ENCODE measurements at places on chromosomes 12 and 14.

DNA sequence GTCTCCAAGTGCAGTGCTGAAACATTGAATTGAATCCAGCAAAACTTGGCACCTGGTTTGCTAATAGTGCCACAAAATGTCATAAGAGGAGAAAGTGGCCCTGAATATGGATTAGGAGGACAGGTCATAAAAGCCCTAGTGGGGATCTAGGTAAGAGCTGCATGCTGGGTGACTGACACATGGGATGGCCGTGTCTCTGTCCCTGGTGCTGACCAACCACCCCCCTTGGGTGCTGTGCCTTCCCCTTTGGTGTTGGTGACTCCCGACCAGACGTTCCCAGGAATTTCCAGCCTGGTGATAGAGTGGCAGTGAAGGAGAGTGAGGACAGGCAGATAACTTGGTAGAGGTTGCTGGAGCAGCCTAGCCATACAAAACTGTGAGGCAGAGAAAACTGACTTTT lies 142.8 kb downstream of the VRK1 start:
- DNase-seq = no peak

DNA sequence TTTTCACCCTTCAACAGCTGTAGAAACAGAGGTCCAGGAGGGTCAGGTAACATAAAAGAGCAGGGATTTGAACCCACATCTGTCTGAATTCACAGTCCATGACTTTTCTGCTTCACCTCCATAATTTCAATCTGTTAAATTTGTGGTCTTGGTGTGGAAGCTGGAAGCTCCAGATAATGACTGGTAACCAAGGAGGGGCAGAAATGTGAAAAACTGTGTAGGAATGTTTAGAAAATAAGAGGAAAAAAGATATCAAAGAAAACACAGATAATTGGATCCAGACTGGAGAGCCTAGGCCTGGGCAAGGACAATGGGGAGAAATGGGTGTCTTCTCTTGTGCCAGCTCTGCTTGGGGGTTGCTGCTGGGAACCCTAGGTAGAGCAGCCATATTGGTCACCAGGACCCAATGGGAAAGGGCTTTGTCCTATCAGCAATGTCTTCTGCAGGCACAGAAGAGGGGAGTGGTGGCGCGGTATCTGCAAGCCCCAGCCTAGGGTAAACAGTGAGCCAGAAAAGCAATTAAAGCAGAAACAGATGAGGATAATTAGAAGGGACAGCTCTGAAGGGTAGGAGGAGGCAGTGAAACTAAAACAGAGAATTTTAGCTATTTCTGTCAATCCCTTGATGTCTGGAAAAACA lies 54.3 kb upstream of the CCDC91 start:
- DNase-seq = no peak

DNA sequence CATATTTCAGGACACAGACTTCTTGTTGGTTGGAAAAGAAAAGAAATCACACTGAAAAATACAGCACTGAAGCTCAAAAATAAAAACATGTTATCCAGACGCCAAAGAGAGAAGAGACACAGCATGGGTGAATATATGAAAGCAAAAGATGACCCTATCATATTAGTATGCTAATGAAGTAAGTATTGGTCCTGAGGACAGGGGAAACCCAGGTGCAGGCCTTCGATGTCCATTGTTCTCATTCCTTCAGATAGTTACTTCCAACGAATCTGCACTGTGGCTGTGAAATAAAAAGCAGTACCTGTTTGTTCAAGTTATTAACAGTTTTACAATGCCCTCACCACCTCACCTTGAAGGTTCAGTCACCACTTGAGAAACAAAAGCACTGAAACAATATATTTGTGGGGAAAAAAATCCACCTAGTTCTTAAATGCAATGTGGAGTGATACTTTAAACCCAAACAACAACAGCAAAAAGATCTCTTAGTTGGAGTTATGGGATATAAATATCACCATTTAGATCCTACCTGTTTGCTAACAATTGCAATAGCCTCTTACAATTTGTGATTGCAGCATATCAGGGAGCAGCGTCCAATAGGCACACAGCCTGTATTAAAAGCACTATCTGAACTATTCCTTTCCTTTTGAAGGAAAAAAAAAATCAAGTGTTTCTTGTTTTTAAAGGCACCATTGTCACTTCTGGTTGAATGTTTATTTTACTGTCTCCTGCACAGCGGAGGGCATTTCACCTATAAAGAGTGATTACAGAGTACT lies 188.1 kb downstream of the BCAT1 start:
- no peak for DNase-seq

- no peak for DNase-seq
Observed at GRCh38 chr14:76656592-76656991, 104.7 kb upstream of the VASH1 start.

- no peak for DNase-seq
Observed at GRCh38 chr12:79891506-79892162, 43.3 kb downstream of the PPP1R12A start.

DNA sequence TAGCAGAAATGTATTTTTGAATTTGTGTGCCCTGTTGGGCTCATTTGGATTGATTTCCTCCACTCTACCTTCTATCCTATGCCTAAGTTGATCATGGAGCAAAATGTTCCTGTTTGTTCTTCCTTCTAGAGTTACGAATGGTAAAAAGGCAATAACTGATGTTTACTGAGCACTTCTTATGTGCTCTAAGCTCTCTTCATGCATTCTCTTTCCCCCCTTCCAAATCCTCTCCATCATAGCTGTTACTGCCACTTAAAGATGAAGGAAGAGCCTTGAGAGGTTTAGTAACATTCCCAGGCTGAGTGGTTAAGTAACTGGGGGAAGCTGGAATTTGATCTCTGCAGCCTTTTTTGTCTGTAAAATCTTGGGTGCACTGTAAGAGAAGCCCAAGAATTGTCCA lies 60.1 kb downstream of the CHST11 start:
- no peak for DNase-seq

DNA sequence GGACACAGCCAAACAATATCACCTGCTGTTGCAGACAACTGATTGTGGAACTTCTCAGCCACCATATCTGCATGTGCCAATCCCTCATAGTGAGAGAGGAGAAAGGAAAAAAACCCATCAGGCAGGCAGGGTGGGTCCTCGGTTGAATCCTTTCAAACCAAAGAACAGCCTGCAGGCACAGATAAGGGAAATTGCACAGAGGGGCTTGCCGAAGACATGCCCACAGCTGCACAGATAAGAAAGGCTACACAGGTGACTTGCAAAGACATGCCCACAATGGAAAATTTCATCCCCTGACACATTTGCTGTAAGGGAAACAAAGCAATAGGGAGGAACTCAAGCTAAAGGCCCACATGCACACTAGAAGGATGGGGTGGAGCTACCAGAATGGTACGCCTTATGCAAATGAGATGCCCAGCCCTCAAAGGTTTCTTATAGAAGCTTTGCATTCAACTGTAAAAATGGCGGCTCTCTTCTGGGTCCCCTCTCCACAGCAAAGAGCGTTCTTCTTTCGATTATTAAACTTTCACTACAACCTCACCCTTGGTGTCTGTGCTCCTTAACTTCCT lies 170.0 kb upstream of the TMPO start:
- no peak for DNase-seq

DNA sequence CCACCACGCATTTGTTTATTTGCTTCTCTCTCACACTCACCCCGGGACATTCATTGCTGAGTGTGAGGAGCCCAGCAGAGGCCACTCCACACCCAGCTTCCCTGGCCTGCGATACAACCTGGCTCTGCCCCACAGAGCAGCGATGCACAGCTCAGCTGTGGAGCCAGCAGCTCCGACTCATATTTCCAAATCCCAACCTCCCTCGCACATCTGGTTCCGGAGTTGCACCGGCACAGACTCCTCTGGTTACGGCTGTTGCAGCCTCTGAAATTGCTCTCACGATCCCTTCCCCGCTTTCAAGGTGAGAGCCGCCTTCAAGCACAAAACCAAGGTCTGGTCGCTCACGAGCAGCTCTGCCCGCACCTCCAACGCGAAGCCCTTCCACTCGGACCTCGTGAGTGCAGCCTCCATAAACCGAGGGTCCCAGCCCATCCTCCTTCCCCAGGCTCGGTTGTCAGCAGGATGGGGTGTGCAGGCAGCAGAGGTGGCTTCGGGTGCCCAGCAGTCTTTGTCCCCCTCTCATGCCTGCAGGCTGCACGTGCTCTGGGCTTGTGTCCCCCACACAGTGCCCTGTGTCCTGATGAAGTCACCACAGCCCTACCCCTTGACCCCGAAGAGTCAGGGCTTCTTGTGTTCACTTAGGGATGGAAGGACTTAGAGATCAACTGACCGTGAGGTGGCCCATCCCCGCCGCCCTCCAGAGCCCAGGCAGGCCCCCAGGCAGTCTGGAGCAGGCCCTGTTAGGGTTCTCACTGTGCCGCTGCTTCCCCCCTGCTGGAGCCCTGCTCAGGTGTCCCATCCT lies 184.3 kb downstream of the ADGRD1 start:
- DNase-seq = no peak

- no peak for DNase-seq
Observed at GRCh38 chr12:72485017-72485701, 213.0 kb downstream of the TRHDE start.

GRCh38 chr12:49869816-49870500 lies 27.1 kb upstream of the BCDIN3D start:
- DNase-seq = no peak

DNA sequence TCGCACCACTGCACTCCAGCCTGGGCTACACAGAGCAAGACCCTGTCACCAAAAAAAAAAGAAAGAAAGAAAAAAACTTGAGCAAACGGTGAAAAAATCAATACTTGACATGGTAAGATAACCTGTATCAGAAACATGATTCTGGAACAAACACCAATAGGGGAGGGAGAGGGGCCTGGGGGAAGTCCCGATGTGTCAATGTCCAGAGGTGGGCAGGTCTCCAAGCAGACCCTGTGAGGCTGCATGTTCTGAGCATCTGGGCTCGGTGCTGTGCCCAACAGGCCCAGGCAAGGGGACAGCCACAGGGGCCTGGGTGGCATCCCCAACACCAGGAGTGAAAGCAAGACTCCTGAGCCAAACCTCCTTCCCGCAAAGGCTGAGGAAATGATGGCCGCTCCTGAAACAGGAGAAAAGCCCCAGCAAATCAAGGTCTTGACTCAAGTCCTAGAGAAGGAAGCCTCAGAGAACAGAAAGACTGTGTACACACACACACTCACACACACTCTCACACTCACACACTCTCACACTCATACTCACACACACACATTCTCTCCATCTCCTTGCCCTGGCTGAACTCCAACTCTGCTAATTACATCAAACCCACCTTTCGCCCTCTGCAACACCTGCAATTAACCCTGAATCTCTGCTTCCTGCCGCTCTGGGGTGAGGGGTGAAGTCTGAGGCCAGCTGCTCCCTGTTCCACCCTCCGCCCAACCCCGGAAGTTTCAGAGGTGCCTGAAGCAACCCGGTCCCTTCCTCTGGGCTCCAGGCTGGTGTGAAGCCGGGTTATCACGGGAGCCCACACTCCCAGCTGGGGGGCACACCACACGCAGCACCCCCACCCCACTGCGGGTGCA lies 20.4 kb downstream of the CCDC88C start:
- DNase-seq = peak; percentile 87

DNA sequence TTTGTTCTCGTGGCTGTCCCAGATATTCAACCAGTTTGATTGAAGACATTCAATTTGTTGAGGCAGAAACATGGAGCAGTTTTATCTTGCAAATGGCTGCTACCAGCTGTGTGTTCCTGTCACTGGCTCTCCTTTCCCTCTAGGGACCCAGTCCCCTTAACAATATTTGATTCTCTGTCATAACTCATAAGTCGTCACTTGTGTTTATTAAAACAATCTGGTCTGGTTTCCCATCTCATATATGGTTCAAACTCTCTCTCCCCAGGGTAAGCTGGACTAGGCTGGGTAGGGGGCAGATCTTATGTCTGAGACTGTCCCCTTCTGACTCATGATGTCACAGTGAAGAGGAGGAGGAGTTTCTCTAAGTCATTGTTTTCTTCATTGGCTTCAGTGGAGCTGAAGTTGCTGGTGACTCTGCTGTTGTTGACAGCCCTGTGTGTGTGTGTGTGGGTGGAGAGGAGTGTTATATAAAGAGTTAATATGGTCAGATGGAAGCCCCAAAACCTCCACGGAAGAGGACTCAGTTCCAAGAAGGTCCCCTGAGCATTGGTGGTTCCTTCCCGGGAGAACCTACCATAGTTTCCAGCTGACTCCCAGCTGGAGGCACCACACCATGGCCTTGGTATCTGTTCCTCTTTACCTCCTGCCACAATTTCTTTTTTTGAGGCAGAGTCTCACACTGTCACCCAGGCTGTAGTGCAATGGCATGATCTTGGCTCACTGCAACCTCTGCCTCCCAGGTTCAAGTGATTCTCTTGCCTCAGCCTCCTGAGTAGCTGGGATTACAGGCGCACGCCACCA lies 16.1 kb upstream of the GNG2 start:
- DNase-seq = no peak

GRCh38 chr12:19867151-19867550 lies 427.9 kb downstream of the AEBP2 start:
- no peak for DNase-seq

GRCh38 chr14:93892923-93893558 lies 34.1 kb upstream of the FAM181A start:
- peak; percentile 67 for DNase-seq

DNA sequence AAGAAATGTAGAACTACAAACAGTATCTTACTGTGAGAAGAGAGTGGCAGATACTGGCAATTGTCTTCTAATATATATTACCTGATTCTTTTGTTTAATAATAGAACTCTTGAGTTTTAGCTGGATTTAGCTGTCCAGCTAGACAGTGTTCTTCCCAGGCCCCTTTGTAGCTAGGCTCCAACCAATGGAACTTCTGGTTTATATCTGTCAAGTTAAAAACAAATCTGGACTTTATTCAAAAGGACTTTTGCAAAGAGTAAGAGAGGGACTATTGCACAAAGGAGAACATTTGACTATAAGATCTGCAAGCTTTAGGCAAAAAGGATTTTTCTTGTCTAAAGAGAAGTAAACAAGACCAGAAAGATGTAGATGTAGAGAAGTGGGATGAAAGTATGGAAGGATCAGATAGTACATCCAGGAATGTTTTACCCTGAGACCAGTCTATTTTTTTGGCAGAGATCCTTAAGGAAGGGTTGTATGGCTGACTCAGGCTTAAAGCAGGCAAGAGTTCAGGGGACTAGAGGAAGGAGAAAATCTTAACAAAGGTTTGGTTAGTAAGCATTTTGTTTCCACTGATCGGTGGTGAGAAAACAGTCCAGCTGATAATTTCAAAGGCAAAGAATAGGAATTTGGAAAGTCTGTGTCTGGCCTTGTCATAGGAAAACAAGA lies 111.1 kb upstream of the PLEKHA5 start:
- no peak for DNase-seq

DNA sequence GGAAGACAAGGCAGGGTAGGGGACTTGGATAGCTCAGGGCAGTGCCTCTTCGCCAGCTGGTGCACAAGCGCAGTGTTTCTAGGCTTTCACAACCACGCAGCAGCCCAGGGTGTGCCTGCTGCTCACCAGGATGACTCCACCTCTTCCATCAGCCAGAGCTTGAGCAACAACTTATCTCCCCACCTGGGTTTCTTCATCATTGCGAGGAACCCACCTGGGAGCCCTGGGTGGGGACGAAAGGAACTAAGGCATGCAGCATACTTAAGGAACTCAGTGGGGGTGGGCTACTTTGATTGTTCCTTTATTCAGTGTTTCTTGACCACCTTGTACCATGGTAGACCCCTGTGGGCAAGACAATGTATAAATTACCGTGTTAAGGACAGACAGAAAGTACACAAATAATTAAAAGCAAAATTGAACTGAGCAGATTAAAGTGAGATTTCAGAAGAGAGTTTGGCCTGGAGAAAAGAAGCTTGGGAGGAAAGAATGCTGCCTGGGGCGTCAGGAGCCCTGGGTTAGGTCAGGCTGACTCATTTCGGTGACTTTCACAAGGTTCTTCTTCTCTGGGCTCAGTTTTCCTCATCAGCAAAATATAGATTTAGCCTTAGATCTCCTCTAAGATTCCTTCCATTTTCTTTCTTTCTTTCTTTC lies 22.9 kb downstream of the KRT18 start:
- no peak for DNase-seq

- DNase-seq = no peak
Observed at GRCh38 chr12:30973175-30973574, 46.6 kb downstream of the TSPAN11 start.

All from CD4-positive, alpha-beta T cell (primary cell).